Glomerular endothelial cell (primary cell): ENCODE measurements at places on chromosomes 12 and 14.

GRCh38 chr12:67572492-67572891 lies 76.1 kb upstream of the DYRK2 start:
- no peak for DNase-seq

DNA sequence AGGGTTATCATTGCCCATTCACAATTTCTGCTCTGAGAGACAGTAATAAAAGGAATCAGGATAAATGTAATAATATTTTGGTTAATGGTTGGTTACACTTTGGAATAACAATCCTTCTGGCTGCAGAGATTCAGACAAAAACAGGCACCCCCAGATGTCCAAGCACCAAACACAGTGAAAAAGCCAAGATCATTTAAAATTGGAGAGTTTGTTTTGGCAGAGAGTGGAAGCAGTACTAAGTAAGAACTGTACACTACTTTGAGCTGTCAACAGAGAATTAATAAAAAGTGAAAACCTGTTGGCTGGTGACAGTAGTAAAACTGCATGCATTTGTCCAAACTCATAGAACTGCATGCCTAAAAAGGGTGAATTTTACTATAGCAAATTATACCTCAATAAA lies 15.6 kb upstream of the IL22 start:
- DNase-seq = no peak

DNA sequence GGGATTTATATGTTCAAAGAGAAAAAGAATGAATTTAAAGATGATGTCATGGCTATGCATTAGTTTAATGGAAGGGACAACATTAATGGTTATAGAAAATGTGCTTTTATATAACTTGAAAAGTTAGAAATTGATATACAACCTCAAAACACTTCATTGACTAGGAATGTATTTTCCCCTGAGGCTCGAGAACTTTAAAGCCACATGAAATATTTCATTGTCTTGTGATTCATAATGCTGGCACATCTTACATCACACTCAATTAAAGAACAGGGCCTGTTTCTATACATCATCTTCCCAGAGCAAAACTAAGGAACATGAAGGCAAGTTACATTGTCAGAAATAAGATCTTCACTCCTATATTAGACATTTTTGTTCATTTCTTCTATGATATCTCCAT lies 35.2 kb upstream of the PAWR start:
- no peak for DNase-seq

DNA sequence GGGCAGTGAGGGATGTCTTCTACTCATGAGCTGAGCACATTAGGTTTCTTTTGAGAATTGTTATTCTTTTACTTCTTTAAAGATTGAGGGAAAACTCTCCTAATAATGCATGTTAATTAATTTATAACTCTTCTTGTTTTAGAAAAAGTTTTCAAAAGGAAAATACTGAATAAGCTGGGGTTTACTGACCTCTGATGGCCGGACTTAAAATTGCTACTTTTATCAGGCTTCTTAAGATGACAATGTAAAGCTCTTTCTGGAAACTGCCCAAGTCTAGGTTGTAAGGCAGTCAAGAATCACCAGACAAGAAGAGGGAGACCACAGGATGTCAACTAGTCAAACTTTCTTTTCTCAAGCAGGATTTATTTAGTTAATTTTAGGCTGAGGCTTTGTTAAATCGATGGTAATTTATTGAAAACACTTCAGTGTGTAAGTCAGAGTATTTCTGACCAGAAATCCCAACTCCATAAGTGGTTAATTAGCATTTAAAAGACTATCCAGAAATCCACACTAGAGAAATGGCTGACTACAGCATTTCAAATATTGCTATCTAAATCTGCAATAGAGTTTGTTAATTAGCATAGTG lies 82.1 kb downstream of the AVPR1A start:
- DNase-seq = no peak

DNA sequence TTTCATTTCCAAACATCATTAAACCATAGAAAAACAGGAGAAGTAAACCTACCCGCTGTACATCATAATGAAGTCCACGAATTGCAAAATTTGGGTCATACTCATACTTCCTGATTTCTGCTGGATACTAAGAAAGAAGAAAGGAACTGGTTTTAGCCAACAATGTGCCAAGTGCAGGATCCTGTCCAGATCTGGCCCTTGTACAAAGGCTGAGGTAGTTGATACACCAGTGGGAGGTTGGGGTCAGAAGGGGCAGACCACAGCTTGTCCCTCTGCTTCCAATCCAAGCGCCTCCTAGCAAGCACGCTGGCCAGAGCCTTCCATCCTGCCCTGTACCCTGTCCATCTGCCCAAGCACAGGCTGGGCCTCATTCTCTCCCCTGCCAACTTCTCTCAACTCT lies 34.2 kb downstream of the NT5DC3 start:
- DNase-seq = no peak

GRCh38 chr12:93957870-93958269 lies 190.5 kb upstream of the PLXNC1 start:
- no peak for DNase-seq
